Stimulated activated CD4-positive, alpha-beta T cell treated with anti-CD3 and anti-CD28 coated beads, Interleukin-1b, Interleukin-23, amount 100 ng/mL, for 48 hours (primary cell): ENCODE measurements at places on chromosomes 7 and 10.

GRCh38 chr7:70484255-70484654 lies 647.7 kb upstream of the GALNT17 start:
- DNase-seq = no peak

- DNase-seq = no peak
These were observed 226.5 kb upstream of the PITRM1 start for GRCh38 chr10:3398825-3399646.

- DNase-seq = no peak
These were observed 175.9 kb downstream of the EBF3 start for GRCh38 chr10:129788215-129788614.

- DNase-seq = no peak
These were observed 106.1 kb downstream of the C10orf90 start for GRCh38 chr10:126564326-126564888.
